HuH-7.5 (cell line): ENCODE measurements at places on chromosomes 11 and 22.

GRCh38 chr11:15815246-15816195 lies 540.8 kb downstream of the SOX6 start:
- no peak for DNase-seq

DNA sequence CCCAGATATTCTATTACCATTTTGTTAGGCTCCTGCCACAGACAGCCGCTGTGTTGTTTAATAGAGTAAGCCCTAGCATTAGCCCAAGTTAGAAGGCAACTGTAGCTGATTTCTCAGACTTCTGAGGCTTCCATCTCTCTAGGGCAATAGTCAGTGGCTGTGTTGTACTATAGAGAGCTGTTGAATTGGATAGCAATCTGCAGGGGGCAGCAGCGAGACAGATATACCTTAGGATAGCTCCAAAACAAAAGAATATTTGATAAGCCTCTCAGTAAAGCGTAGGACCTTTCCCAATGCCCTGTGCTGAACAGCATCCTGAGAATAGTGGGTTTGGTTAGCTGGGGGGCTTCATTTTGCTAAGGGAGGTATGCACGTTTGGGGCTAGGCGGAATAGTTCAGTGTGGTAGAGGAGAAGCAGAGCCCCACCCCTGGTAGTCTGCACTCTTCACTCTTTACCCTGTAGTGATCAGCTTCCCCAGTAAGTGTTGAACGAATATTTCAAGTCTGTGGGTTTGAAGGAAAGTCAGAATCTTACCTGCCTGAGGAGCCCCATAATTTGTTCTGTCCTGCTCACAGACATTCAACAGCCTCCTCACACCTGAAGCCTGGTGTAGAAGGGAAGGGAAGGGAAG lies 515.1 kb downstream of the INSC start:
- DNase-seq, result no peak

GRCh38 chr11:43984519-43985385 lies 42.3 kb downstream of the C11orf96 start:
- peak; percentile 39 for DNase-seq

- DNase-seq, result no peak
Measured at GRCh38 chr11:77993902-77994301, 566 bp downstream of the INTS4 start.

DNA sequence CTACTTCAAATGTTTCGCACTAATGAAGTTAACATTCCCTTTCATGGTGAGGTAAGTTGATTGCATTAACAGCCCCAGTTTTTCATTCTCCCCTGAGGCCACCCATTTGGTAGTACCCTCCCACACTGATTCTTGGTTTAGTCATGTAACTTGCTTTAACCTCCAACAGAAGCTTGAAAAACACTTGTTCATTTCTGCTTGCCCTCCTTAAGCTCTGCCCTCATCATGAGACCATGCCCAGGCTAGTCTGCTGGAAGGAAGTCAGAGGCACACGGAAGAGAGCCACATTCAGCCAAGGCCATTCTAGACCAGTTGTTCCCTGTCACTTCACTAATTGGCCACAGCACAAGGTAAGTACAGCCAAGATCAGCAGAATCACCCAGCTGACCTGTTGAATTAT lies 50.7 kb upstream of the CD44 start:
- no peak for DNase-seq
